PC-3 (cell line): ENCODE measurements at places on chromosomes 13 and 19. TPM values are rescaled to one million over a fixed set of nuclear protein-coding genes. Genes with fewer than 3 reads are reported as not detected.

KLK2 gene
- not detected in 2 replicates for total RNA-seq

FCER2 gene
- total RNA-seq = not detected in 2 replicates

DNA sequence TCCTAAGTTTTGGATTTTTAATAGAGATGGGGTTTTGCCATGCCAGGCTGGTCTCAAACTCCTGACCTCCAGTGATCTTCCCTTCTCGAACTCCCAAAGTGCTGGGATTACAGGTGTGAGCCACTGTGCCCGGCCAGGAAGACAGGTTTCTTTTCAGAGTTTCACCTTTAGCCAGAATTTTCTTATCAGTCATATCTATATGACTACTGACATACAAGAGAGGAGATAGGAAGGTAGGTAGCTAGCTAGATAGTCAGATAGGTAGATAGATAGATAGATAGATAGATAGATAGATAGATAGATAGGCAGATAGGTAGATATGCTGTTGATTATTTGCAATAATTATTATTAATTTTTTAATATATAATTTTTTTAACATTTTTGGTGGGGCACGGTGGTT, 7.6 kb downstream of the CBLC start:
- no peak for DNase-seq

DNA sequence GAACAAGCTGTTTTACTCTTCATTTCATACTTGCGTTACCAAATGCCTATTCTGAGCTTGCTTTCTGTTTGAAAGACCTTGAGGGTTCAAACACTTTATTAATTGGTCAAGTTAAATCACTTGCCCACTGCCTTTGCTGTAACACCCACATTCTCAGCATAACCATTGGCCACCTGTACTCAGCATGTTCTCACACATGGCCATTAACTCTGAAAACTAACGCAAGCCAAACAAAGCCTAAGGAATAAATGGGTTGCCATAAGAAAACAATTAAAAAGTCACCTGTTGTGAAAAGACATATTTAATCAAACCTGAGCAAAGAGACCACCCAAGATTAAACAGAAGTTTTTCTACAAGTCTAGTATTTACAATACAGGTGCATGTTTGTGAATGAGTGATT, 517.2 kb upstream of the SPRY2 start:
- no peak for DNase-seq

GFY gene
- total RNA-seq = not detected in 2 replicates

PSG1 gene
- not detected in 2 replicates for total RNA-seq

DNA sequence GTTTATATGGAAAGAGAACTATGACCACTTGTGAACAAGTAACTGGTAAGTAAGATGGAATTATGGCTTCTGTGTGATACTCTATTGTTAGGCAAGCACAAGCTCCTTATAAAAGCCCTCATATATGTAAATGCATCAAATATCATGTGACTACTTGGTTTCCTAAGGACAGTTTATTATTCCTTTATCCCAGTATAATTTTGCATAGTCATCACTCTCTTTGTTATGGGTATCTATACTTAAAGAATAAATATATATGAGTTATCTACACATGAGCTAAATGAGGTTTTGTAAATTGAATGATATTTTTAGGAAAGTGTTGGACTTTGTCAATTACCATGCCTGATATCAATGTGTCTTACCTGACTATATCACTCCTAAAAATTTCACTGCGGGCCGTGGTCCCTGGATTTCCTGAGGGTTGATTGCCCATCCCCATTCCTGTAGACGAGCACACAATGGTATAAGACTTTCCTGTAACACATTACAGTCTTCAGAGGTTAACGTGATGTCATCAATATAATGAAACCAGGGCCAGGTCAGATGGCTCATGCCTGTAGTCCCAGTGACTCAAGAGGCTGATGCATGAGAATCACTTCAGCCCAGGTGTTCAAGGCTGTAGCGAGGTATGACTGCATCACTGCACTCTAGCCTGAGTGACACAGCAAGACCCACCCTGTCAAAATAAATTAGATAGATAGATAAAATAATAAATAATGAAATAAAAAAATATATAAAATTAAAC, 20.7 kb downstream of the ZNF844 start:
- no peak for DNase-seq

DNA sequence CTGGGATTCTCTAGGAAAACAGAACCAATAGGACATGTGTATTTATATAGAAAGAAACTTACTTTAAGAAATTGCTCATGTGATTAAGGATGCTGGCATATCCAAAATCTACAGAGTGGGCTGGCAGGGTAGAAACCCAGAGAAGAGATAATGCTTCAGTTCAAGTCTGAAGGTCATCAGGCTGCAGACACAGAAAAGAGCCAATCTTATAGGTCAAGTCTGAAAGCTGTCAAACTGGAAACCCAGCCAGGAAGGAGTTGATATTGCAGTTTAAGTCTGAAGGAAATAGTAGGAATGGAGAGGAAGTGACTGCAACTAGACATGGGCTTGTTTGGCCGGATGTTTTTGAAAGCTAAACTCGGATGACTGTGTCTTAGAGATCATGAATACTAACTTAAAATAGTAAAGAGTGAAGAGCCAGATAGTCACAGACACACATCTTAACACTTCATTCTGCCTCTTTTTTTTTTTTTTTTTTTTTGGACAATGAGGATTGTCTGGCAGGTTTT, 125.3 kb upstream of the GPC6 start:
- DNase-seq = no peak

GRCh38 chr13:22009500-22009899, 338.6 kb downstream of the FGF9 start:
- DNase-seq = no peak

SLC7A10 gene
- total RNA-seq = not detected in 2 replicates

CGB1 gene
- total RNA-seq = 0.95 TPM in 1 of 2 replicates, not detected in the other

DNA sequence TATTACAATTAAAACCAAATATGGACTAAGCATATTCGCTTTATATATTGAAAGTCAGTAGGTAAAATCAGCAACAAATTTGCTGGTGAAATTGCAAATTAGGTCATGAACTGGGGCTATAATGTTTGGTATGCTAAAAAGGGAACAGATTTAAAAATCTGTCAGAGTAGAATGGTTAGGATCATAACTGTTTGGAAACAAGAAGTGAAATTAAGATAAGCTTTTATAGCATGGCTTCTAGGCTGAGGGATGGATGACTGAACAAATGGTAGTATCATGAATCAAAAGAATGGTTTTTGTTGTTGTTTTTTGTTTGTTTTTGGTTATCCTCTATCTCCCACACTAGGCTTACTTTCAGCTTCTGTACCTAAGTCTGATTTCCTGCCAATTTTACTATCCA, 1090.4 kb downstream of the PCDH9 start:
- DNase-seq = no peak

- no peak for DNase-seq
Measured at GRCh38 chr13:38880397-38880796, 110.2 kb downstream of the STOML3 start.

PRR22 gene
- 3.5 and 5.6 TPM in 2 replicates for total RNA-seq

DNA sequence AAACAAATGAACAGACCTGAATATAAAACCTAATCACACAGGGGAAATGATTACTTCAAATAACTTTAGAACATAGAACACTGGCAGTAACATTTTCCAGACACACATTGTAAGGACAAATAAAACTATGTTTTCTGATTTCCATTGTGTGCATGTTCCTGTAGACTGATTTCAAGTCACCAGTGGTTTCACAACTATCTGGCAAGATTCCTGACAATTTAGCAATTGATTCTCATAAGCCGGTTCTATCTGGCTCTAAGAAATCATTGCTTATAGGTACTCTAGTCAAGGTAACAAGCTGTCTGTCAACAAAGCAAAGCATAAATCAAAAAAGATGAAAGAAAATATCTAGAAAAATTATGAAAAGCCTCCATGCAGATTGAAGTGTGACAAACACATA, 19.6 kb upstream of the PCCA start:
- DNase-seq = no peak

- DNase-seq = peak; percentile 6
Measured at GRCh38 chr13:90416519-90416918, 931.0 kb upstream of the MIR17HG start.

- DNase-seq = peak; percentile 85
Measured at GRCh38 chr13:34247596-34247995, 429.6 kb downstream of the RFC3 start.

SIGLEC12 gene
- total RNA-seq = not detected in 2 replicates

DNA sequence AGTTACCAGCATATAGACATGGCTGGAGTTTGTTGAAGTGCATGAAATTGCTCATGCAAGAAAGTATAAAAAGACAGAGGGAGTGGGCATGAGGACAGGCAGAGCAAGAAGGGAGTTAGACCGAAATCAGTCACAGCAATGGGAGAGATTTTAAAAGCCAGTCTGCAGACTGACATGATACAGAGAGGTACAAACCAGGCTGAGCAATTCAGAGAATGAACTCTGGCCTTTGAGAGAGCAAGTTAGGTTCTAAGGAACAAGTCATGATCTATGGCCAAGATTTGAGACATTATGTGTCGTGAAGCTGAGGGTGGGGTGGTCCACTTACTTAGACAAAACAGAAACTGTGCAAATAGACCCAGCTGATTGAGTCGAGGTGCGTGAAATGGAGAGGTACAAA, 93.4 kb upstream of the TSC22D1 start:
- no peak for DNase-seq

DNA sequence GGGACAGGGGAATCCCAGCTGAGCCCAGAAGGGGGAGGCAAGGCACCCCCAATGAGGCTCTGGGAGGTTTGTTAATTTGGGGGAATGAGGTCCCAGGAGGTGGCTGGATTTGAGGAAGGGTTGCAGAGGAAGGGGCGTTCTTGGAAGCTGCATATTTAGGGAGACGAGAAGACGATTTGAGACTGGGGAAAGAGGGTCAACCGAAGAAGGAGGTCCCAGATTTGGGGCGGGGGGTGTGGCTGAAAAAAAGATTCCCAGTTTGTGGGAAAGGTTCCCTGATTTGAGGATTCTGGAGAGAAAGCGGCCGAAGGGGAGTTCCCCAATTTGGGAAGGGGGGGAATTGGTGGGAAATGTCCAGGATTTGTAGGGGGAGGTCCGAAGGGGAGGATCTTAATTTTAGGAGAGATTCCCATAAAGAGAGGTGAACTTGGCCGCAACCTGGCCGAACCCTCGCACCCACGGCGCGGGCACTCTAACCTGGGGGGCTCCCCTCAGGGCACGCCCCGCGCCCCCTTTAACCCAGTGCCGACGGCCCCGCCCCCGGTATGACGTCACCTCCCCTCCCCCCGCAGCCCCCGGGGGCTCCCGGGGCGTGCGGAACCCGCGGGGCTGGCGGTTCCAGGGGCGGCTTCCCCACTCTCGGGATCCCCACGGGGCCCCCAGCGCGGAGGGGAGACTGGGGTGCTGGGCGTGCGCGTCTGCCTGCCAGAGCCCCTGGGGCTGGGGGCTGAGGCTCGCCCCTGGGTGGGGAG, 1.2 kb downstream of the PTPRS start:
- DNase-seq = no peak

DNA sequence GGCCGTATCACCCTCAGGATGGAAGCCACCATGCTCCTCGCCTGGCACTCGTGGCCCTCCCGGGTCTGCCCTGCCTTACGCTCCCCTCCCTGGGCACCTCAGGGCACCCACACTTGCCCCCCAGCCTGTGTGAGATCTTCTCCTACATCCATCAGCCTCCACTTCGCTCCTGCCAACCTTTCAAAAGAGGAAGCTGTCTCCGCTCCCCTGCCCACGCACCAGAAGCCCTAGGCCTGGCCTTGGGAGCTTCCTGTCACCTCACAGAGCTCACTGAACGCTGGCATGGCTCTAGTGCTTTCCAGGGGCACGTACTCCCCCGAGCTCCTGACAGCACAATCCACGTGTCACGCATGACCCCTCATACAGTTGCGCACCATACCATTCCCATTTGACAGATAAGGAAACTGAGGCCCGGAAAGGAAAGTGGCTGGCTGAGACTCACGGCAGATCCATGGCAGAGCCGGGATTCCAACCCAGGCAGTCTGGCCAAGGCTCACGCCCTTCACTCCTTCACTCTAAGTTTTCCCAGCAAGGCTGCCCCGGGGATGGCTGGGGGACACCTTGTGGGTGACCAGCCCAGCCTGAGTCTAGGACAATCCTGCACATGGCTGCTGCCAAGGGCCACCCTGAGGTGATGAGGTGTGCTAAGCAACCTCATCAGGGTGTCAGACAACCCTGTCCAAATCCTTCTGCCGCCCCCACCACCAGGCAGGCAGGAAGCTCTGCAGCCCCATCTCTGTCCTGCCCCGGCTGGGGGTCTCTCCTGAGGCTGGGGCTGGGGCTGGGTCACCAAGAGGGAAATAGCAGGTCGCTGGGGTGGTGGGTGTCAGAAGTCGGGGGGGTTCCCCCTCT, 19.3 kb downstream of the PPP1R12C start:
- no peak for DNase-seq

HIPK4 gene
- total RNA-seq = 0.46 TPM in 1 of 2 replicates, not detected in the other

DNA sequence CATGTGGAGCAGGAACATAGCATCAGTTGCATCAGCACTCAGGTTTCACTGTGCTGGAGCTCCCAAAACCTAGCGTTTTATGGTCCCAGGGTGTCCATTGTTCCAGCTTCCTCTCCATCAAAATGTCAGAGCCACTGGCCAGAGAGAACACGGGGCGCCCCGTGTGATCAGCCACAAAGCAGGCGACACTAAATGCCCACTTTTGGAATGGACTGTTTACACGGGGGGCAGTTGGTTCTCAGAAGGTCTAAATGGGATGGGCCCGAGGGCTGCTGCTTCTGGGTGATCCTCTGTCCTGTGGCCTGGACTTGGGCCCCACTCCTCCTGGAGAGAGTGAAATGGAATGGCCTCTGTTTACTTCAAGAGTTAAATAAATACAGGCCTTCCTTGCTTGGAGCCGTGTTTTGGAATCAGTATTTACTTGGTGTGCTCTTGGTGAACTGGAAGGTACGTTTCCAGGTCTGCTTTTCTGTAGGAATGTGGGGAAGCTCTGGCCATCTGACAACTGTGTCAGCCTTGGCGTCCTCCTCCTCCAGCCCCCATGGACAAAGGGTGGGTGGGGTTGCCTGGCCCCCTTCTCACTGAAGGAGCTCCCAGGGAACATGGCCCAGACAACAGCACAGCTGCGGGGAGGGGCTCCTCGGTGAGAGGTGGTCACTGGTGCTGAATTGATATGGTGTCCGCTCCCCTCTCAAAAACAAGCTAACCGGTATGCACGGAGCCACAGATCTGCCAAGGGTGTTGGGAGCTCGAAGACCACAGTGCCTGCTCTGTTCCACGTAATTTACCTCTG, 16.1 kb upstream of the MCF2L start:
- DNase-seq = no peak

GRCh38 chr13:48477191-48477855, 55.6 kb downstream of the RCBTB2 start:
- DNase-seq = no peak

DNA sequence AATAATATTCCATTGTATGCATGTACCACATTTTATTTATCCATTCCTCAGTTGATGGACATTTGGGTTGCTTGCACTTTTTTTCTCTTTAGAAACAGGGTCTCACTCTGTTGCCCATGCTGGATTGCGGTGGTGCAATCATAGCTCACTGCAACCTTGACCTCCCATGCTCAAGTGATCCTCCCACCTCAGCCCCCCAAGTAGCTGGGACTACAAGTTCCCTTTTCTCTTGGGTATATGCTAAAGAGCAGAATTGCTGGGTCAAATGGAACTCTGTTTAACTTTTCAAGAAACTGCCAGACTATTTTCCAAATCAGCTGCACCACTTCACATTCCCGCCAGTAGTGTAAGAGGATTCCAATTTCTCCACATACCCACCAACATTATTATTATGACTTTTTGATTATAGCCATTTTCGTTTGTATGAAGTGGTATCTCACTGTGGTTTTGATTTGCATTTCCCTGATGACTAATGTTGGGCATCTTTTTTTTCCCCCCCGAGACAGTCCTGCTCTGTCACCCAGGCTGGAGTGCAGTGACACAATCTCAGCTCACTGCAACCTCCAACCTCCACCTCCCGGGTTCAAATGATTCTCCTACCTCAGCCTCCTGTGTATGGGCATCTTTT, 7.6 kb upstream of the IPO5 start:
- DNase-seq = peak; percentile 43

VSIG10L gene
- total RNA-seq = 3.1 and 3.5 TPM in 2 replicates

- no peak for DNase-seq
Measured at GRCh38 chr13:98327371-98328270, 150.6 kb upstream of the RNF113B start.
